ENCODE measurements at places on chromosomes 7 and 10.

DNA sequence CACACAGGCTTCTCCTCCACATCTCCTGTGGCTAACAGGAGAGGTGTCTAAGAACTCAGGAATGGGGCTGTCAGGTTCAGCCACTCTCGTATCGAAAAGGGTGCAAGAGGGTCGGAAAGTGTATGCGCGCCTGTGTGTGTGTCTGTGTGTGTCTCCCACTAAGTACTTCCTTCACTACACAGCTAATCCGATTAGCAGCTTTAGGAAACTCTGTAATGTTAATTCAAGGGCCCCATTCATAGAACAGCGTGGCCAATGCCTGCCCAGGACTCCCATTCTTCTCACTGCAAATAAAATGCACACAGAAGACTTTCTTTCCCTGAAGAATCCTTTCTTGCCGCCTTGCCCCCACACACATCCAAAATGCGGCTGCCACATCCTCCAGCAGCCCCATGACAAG is 39.9 kb downstream of the TLL2 start:
- DNase-seq = no peak

- no peak for DNase-seq
These were observed 48.2 kb downstream of the EZH2 start for GRCh38 chr7:148835854-148836253.

DNA sequence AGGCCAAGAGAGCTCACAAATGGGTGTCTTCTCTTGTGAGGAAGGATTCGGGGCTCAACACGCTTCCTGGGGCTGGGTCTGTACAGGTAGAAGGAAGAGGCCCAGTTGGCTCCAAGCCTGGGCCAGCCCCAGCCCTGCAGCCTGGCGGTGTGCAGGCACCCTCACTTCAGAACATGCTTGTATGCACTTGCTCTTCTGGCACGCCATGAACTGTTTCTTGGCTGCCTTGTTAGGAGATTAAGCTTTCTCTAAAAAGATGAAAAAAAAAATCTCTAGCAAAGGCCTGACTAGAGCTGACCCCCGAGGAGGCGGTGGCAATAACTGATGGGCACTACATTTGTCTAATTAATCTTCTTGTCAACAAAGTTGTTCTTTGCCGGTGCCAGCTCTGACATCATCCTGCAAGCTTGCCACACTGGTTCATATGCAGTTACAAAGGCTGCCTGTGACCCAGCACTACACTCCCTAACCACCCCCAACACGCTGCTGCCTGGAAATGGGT is 94.7 kb downstream of the WDR11 start:
- no peak for DNase-seq

DNA sequence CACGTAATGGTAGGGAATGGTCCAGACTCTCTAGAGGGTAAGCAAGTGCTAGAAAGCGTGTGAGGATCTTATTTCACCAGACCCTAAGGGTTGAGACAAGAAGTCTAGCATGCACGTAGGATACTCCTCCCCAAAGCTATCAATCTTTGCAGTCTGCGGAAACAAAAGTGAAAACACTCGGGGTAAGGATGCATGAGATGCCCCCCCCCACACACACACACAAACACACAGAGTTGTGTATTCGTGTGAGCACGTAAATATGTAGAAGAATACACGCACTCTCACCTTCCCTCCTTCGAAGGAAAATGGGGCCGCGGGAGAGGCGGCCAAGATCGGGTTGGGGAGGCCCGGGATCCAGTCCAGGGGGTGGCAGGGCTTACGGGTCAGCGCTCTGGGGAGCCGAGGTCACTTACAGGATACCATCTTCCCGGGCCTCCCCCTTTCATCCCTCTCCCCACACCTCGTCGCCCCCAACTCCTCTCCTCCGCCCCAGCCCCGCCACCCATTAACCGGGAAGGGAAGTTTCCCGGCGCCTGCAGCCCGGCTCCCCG is 455 bp downstream of the CUL2 start:
- peak; percentile 6 for DNase-seq

DNA sequence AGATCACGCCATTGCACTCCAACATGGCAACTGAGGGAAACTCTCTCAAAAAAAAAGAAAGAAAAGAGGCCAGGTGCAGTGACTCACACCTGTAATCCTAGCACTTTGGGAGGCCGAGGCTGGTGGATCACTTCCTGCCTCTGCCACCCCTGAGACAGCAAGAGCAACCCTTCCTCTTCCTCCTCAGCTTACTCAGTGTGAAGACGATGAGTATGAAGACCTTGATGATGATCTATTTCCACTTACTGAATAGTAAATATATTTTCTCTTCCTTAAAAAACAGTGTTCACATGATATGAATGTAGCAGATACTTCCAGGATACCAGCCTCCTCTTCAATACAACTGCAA is 2.1 kb upstream of the ZKSCAN1 start:
- peak; percentile 37 for DNase-seq

DNA sequence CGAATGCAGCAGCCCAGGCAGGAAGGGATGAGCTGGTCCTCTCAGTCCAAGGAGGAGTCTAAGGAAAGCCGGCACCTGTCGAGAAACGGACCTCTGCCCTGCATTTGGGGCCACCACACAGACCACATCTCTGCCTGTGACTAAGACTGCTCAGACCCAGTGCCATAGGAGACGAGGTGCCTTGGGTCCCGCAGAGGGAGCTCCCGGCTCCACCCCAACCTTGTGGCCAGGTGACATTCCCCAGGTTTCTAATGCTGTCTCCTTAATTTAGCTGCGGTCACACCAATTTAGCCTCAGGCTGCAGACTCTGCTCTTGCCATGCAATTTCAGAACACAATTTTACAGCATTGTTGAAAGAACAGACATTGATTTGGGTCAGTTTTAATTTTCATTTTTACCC is 22.8 kb upstream of the CRHR2 start:
- no peak for DNase-seq

GRCh38 chr10:132451506-132452215 is 54.7 kb downstream of the PWWP2B start:
- DNase-seq = no peak

DNA sequence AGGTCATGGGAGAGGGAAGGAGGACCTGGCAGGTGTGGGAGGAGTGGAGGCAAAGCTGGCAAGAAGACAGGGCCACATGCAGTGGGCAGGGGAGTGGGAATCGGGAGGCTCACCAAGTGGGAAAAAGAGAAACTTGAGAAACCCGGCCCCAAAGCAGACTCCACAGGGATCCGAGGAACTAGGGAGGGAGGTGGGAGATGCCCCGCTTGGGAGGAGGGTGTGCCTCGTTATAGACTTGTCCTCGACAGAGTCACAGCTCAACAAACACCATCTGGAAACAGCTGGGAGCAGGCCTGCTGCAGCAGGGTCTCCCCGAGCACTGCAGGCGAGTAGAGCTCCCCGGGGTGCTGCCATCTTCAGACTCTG is 54.8 kb downstream of the MKI67 start:
- DNase-seq = no peak

DNA sequence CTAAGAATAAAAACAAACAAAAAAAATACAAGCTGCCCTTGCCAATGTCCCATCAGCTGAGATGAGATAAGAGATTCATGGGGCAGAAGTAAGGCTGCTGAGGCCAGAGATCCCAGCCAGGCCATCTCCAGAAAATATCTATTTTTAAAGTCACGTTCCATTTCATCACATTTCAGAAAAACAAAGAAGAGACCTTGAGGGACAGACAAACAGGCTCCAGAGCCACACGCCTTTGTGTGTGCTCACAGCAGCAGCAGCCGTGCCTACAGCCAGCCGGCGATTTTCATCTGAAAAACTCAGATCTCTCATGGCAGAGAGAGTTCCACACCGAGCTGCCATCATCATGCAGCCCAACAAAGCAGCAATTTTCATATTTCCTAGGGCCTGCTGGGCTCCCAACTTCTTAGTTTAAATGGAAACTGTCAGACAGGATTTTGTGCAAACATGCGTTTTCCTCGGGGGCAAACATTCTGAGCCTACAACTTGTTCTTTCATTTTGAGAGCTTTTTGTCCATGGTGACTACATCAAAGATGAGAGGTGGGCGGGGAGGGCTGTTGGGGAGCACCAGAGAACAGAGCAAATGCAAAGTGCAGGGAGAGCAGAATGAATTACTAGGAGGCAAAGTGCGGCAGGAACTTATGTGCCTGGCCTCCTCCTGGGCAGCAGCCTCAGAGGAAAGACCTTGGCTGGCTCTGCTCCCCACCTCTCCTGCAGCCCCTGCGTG is 38.8 kb downstream of the DLG5 start:
- no peak for DNase-seq
